NCI-H1092 (cell line): ENCODE measurements at places on chromosomes 6 and 20.

- DNase-seq: no peak
Observed at GRCh38 chr20:39269493-39270217, 307.5 kb downstream of the DHX35 start.

DNA sequence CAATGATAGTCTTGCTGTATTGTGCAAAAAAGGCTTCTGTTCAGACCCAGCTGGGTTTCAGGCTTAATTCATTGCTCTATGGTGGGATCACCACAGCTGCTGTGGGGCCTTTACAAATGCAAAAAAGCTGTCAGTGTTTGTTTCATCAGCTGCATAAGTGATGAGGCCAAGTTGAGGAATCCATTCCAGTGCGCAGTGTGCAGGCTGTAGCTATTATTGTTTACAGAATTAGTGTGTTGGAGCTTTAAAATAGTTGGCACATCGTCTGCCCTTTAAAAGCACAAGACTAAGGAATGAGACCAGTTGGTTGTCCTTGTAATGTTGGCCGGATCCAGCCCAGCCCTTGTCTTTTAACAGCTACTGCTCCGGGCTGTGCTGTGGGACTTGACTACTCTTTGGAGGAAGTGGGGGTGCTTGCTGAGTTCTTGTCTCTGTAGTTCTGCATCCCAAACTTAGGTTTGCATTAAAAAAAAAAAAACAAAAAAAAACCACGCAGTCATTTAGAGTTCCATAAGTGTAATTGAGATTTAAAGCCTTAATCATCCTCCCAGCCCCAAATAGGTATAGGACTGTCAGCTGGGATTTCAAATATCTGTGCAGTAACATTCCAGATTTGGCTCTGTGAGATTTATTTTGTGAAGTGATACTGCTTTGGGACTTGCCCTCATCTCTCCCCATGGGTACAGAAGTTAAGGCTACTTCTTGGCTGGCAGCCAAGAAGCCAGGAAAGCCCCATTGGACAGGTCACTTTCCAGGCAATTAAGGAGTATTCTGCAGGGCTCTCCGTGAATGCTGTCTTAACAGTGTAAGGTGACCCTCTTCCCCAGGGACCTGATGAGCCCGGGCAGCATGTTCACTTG, 19.3 kb downstream of the JARID2 start:
- no peak for DNase-seq

DNA sequence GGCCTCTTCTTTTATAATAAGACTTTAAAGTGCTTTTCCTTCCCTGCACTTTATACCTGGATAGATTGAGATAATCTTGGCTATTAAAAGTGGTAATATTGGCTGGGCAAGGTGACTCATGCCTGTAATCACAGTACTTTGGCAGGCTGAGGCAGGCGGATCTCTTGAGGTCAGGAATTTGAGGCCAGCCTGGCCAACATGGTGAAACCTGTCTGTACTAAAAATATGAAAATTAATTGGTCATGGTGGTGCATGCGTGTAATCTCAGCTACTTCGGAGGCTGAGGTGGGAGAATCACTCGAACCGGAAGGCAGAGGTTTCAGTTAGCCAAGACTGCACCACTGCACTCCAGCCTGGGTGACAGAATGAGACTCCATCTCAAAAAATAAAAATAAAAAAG, 197.1 kb upstream of the RGS17 start:
- DNase-seq: no peak

- DNase-seq: no peak
Observed at GRCh38 chr20:63215101-63216040, 560 bp downstream of the YTHDF1 start.

DNA sequence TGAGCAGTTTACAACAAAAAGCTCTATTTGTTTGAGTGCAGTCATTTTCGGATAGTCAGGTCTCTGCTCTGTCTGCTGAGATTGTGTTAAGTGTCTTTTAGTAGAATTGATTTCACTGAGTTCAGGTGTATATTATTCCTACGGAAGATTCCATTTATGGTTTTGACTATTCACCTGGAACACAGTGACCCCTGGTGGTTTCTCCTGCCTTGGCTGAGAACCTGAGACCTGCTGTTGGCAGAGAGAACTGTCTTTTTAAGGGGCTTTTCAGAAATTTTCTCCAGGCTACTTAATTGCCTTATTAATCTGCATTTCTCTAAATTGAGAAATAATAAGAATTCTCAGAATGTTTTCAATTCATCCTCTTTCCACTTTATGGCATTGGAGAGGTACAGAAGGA, 508.0 kb downstream of the TBC1D32 start:
- DNase-seq: no peak

- DNase-seq: no peak
Observed at GRCh38 chr6:107353773-107354382, 105.5 kb downstream of the PDSS2 start.

DNA sequence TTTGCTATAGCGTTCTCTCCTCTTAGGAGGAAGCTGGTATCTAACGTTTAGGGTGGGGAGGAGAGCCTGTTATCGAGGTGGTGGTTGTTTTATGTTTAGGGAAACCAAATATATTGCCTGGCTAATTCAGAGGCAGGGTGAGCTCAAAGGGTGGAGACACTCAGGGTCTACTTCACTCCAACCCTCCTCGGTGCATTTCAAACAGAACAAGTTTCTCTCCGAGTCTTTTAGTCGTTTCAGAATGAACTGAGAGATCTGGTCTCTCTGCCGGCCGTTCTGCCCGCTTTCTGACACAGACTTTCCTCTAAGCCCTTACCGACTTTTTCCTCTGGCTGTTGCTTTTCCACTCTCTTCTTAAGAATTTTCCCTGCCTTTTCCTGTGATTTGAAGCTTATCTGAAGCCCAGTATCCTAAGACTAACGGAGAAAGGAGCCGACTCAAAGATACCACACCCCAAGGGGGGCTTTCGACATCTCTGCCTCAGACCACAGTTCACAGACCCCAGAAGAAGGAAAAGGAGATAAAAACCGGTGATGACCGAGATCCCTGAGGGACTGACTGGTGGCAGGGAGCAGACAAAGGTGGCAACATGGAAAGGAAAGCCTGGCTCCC, 865 bp downstream of the STK38 start:
- DNase-seq: no peak

DNA sequence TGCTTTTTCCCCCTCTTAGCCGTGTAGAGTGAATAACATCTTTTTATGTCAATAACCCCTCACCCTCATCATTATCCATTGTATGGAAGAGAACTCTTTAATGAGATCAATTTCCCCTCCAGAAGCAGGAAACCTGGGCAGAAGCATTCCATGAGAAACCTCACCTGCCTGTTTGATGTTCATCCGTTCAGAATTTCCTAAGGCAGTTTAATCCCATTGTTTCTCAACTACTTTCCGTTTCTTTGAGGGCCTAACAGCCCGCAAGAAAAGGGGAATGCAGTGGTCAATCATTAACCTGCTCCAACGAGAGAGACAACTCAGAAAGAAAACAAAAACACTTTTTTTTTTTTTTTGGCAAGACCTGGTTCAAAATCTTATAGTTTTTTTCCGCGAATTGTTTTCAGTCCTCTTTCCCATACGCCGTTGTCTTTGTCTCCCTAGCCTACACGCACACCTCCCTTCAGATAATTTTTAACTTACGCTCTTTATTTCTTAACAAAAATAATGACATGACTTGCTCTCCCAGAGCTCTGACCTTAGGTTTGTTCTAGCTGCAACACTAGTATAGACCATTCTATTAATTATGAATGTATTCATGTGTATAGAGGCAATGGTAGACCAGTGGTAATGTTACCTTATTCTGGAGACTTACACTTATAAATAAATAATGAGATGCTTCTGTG, 25.6 kb upstream of the ID4 start:
- DNase-seq: no peak
